ENCODE measurements at places on chromosomes 5 and 9. TPM values are rescaled to one million over a fixed set of nuclear protein-coding genes. Genes with fewer than 3 reads are reported as not detected.
A peak's percentile ranks its signal among the peaks of the same experiment; 100 is the strongest.

The ALDH1A1 gene
- 1.0 TPM for total RNA-seq

The HDHD3 gene
- total RNA-seq, result 32.2 TPM

The CTSL gene
- 5.2 TPM for total RNA-seq

The ADAMTS2 gene
- not detected for total RNA-seq

The GRIN3A gene
- total RNA-seq, result not detected

The SLC4A9 gene
- total RNA-seq, result 0.96 TPM

- DNase-seq, result no peak
These were observed 379.9 kb upstream of the ACTBL2 start for GRCh38 chr5:57862471-57862911.

DNA sequence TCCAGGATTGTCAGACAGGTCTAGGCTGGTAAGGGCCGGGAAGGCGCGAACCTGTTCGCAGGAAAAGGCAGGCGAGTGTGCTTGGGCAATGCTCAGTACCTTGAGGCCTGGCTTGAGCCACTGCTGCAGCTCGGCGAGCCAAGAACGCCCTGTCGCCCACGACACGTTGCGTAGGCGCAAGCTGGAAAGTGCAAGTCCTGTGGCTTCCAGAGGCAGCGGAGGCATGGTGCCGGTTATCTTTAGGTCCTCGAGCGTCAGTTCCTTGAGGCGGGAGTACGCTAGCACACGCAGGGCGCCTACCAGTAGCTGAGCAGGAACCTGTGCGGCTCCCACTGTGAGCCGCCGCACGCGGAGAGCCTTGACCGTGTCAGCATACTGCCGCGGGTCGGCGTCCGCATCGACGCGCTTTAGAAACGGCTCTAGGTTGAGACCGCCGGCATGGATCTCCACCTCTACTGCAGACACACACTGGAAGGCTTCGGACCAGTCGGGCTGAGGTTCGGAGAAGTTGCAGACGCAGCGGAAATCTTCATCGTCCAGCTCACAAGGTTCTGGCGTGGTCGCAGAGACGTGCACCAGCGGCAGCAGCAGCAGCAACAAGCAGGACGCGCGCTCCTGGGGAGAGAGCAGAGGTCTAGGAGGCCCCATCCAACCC is 482 bp downstream of the CD14 start:
- peak; percentile 51 for DNase-seq

GRCh38 chr9:14321517-14322130 is 7.7 kb upstream of the NFIB start:
- no peak for DNase-seq

DNA sequence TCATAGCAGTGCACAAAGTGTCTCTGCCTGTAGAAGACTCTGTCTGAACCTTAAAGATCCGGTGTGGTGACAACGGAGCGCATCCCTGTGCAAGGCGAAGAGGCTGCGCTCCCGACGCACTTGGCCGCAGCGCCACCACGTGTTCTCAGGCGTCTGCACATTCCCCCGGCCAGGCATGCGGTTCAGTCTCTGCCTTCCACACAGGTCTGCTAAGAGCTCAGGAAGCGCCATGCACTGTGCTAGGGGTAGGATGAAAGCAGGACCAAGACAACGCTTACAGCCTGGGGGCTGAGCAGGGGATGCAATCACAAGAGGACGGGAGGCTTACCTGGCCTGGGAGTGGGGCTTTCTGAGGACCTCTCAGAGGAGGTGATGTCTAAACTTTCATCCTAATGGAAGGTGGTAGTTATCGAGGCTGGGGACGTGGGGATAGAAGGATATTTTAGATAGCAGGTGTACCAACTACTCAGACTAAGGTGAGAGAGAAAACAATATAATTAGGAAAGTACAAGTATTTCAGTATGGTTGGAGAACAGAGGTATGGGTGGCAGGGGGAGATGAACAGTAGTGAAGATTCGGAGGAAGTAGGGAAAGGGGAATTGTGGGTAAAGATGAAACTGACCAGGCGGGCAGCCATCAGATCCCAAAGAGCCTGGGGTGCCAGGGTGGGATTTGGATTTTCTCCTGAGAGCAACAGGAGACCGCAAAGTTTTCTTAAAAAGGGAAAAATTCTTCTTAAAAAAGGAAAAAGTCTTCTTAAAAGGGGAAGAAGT is 13.3 kb downstream of the CAPSL start:
- peak; percentile 80 for DNase-seq

- DNase-seq, result no peak
These were observed 26.3 kb downstream of the NR3C1 start for GRCh38 chr5:143376911-143377813.

DNA sequence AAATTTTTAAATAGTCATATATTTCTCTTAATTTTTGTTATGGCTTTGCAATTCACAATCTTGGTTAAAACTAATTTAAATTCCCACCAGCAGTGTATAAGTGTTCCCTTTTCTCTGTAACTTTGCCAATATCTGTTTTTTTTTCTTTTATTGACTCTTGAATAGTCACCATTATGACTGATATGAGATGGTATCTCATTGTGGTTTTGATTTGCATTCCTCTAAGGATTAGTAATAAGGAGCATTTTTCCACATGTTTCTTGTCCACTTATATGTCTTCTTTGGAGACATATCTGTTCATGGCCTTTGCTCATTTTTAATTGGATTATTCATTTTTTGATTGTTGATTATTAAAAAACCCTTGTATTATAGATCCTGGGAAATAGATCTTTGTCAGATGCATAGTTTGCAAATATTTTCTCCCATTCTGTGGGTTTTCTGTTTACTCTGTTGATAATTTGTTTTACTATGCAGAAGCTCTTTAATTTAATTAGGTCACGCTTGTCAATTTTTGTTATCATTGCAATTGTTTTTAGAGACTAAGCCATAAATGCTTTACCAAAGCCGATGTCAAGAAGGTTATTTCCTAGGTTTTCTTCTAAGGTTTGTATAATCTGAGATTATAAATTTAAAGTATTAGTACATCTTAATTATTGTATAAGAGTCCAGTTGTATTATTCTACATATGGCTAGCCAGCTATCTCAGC is 610.9 kb downstream of the CHSY3 start:
- no peak for DNase-seq

DNA sequence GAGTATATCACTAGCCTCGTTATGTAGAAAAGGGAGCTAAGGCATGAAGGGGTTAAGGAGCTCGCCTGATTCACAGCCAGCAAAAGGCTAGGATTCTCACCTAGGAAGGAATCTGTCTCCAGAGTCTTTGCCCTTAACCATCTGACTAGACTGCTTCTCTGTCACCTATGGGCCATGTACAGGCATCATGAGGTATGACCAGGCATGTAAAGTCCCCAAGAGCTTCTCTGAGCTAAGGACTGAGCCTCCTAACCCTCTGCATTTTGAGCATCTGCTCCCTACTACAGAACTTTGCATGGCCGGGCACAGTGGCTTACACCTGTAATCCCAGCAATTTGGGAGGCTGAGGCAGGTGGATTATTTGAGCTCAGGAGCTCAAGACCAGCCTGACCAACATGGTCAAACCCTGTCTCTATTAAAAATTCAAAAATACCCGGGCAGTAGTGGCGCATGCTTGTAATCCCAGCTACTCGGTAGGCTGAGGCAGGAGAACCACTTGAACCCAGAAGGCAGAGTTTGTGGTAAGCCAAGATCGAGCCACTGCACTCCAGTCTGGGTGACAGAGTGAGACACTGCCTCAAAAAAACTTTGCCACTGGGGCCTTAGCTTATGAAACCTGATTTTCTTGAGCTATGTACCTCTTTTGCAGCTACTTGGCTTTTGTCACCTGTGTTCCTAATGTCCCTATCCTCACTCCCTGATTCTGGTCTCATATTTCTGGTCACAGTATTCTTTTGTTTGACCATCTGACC is 33.2 kb upstream of the IL7R start:
- DNase-seq, result no peak

DNA sequence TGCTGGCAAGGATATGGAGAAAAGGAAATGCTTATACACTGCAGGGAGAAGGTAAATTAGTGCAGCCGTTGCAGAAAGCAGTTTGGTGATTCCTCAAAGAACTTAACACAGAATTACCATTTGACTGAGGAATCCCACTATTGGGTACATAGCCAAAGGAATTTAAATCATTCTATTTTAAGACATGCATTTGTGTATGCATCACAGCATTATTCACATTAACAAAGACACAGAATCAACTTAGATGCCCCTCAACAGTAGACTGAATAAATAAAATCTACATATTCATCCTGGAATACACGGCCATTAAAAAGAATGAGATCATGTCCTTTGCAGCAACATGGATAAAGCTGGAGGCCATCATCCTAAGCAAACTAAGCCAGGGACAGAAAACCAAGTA is 510.1 kb upstream of the CDH9 start:
- DNase-seq, result no peak

- DNase-seq, result no peak
These were observed 4.8 kb upstream of the ENTPD8 start for GRCh38 chr9:137445930-137446431.

Measured in naive thymus-derived CD4-positive, alpha-beta T cell (primary cell).